ENCODE measurements at places on chromosomes 5 and 9.

- DNase-seq, result no peak
Measured at GRCh38 chr5:121691478-121691877, 160.2 kb upstream of the FTMT start.

GRCh38 chr5:20231040-20231439, 243.0 kb upstream of the CDH18 start:
- DNase-seq, result no peak

- DNase-seq, result no peak
Measured at GRCh38 chr5:67493676-67494075, 297.1 kb upstream of the CD180 start.

- no peak for DNase-seq
Measured at GRCh38 chr9:97110696-97111095, 71.8 kb upstream of the CTSV start.

DNA sequence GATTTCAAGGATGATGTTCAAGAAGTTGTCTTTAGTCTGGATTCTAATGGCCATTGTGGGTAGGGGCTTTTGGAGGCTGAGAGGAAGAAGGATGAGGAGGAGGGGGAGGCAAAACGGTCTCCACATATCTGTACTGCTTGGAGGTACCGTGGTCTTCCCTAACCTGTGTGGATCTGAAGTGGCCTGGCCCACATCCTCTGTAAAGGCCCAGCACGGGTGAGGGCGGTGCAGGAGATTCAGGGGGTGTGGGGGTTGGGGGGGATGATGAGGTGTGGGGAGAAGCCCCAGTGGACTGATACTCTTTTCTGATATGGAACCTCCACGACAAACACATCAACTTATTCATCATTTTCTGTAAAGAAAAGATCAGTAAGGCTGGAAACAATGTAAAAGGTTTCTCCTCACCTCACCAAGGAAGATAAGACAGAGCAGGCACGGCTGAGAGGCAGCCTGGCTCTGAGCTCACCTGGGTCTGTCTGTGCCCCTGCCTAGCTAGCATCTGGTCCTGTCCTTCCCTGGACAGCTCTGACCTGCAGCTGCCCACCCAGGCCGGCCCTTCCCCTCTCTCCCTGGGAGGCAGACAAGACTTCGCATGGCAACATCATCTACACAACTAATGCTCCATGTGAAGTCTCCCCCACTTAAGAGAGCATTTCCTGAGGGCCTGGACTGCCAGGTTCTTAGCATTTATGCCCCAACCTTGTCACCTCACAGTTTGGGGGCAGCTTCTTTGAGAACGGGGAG, 5.6 kb upstream of the IL3 start:
- no peak for DNase-seq

- no peak for DNase-seq
Measured at GRCh38 chr9:137136261-137136880, 2.6 kb upstream of the GRIN1 start.

DNA sequence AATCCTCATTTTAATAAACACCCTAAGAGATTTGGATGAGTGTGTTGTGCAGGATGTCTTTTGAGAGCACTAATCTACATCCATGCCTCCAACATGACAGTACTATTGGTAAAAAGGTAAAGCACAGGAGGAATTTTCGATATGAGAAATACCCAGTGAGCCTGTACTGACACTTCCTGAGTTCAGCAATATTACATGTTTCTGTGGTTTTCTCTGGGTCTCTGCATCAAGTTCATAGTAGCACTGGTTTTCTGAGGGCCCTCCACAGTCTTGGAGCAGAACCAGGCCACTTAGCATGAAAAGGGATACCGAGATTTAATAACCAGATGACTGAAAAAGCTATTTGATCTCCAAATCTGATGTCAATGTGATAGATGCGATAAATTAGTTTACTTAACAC, 524.1 kb downstream of the TMEM38B start:
- DNase-seq, result no peak

DNA sequence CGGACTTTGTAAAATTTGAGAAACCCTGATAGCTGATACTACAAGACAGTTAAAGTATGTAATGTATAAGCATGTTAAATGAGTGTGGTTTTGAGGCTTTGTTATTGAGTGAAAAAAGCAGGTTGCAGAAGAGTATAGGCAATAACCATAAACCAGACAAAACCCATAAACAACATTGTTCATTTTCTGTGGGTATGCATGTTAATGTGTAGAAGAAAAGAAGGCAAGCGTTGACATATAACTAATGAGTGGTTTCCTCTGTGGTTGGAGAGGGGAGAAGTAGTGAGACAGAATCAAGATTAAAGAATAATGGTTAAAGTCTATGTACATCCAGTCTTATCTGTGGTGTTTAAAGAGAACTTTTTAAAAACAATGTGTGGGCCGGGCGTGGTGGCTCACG, 26.2 kb downstream of the RAD23B start:
- no peak for DNase-seq

DNA sequence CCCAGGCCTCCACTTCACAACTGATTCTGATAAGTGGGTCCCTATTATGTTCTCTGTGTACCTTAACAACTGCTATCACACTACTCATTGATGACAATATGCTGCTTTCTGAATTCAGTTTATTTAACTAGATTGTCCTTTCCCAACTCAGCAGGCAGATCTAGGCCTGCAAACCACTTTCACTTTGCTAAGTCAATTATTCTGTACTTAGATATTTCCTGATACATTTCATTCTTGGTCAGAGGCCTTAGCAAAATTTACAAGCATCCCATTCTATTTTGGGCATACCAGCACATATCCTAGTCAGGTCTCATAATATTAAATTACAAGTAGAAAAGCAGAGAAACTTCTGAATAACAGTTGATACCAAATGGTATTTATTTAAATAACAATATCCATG, 235.7 kb upstream of the HAPLN1 start:
- DNase-seq, result no peak

DNA sequence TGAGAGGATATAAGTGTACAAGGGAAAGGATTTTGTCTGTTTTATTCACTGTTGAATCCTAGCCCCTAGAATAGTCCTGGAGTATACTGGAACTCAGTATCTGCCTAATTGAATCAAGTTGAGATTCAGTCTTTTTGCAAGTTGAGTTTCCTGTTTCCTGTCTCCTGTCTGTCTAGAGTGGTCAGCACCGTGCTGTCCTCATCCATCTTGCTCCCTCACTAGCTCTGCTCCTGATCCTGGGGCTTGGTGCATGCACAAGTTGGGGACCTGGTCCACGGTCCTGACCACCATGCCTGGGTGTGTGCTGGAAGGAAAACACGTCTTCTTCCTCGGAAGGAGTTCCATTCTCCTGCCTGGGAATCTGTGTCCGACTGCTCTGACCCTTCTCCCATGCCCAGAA, 3.2 kb downstream of the IL5 start:
- no peak for DNase-seq

- no peak for DNase-seq
Measured at GRCh38 chr5:168853972-168854371, 274.8 kb upstream of the PANK3 start.

DNA sequence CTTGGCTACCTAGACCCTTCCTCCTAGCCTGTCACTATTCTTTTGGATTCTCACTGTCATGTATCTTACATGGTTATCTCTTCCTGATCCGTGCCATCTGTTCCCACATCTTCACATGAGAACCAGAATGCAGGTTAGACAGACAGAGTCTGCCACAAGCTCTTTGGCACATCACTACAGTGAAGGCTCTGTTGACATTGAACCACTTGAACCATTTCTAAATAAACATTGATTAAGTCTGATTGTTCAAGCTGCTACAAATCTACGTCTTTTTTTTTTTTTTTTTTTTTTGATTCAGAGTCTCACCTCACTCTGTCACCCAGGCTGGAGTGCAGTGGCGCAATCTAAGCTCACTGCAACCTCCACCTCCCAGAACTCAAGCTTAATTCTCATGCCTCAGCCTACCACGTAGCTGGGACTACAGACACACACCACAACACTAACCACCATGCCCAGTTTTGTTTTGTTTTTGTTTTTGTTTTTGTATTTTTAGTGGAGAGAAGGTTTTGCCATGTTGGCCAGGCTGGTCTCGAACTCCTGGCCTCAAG, 85.1 kb upstream of the LRRTM2 start:
- no peak for DNase-seq

GRCh38 chr9:131179561-131180219, 54.3 kb downstream of the NUP214 start:
- DNase-seq, result no peak

DNA sequence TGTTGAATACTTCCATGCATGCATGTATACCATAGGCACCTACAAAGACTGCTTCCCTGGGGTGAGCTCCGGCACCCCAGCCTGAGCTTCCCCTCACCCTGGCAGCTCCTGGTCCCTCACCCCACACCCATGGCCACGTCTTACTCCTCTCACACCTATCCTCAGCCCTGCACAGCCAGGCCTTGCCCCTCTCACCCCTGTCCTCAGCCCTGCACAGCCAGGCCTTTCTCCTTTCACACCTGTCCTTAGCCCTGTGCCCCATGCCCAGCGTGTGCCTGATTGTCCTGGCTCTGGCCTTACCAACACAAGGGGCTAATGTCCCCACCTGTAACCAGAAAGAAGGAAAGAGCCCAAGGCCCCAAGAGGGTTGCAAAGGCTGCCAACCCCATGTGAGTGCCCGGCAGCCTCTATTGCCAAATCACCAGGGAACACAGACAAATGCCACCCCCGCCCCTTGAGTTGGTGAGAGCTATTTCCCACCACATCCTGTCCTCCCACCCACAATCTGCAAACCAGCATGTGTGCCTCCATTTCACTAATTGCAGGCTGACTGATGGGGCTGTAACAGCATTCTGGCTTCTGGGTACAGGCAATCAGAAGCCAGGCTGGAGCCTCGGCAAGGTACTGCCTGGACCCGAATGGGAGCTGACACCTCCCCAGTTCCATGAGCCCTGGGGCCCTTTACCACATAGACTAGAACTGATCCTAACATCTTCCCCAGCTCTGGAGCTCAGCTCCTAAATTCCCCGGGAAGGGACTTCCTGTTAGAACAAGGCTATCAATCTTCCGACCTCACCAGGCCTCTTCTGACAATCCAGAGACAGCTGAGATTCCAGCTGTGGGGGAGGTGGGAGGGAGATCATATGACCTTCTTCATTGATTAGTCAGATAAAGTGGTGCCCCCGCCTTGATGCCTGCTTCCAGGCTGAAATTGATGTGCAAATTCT, 78.2 kb downstream of the FAM114A2 start:
- DNase-seq, result no peak

DNA sequence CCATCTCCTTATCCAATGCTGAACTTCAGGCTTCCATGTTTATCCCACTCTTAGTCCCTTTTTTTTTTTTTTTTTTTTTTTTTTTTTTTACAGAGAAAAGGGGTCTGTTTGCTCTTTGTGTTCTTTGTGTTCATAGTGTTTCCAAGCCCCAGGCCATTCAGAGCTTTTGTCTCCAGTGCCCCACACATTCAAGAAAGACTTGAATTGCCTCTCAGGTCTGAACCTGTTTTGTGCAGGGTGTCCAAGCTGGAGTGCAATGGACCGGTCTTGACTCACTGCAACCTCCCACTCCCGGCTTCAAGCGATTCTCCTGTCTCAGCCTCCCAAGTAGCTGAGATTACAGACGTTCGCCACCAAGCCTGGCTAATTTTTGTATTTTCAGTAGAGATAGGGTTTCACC, 191.2 kb downstream of the PALM2AKAP2 start:
- DNase-seq, result no peak

- DNase-seq, result no peak
Measured at GRCh38 chr5:146398826-146399225, 48.3 kb upstream of the TCERG1 start.

Data from stimulated activated CD4-positive, alpha-beta T cell treated with anti-CD3 and anti-CD28 coated beads, Interleukin-1b, Interleukin-23, amount 100 ng/mL, for 1 hour (primary cell).